ENCODE measurements at places on chromosomes 5 and 9. TPM values are rescaled to one million over a fixed set of nuclear protein-coding genes. Genes with fewer than 3 reads are reported as not detected.

GRCh38 chr5:172637110-172637580 is 3.9 kb upstream of the NEURL1B start:
- peak; percentile 34 for DNase-seq

GRCh38 chr5:169548315-169548714 is 35.3 kb upstream of the SPDL1 start:
- no peak for DNase-seq

- no peak for DNase-seq
Measured at GRCh38 chr9:137127301-137128157, 11.4 kb upstream of the GRIN1 start.

- DNase-seq, result no peak
Measured at GRCh38 chr9:115194216-115194615, 76.3 kb upstream of the TNC start.

DNA sequence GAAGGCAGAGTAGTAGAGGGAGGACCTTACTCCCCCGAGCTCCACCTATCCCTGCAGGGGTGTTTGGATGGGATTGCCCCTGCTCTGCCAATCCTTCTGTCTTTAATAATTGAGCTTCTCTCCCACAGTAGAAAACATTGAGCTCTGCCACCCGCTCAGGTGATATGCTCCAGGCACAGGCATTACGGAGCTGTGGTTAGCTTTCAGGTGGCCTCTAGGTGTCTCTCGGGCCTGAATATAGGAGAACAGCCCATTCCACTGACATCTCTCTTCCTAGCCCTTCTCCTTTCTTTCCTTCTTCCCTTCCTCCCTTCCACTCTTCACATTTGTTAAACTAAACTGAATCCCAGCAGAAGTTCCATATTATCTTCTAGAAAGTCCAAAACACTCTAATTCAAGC is 203.4 kb downstream of the SYK start:
- no peak for DNase-seq

Gene ADCY2
- 0.17 TPM for polyA plus RNA-seq

DNA sequence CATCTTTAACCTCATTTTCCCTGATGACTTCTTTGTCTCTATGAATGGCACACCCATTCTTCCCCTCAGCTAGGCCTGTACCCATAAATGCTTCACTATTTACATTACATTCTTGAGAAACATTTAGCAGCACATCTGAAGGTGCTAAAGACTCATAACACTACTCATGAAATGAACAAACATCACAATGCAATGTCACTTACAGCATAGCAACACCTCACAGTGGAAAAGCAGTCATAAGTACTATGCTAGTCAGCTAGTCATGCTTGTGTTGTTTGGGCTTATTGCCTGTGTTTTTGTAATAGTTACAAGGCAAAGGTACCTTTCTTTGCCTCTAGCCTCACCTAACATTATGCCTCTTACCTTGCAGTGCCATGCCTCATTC is 228.9 kb downstream of the KIAA0825 start:
- DNase-seq, result no peak

GRCh38 chr9:33993104-33993503 is 55.6 kb downstream of the UBAP2 start:
- DNase-seq, result no peak

- DNase-seq, result no peak
Measured at GRCh38 chr9:97735070-97735600, 38.0 kb upstream of the XPA start.

GRCh38 chr9:89000973-89001916 is 10.0 kb downstream of the S1PR3 start:
- DNase-seq, result peak; percentile 93

- DNase-seq, result no peak
Measured at GRCh38 chr9:124590889-124591641, 83.9 kb upstream of the NR5A1 start.

Gene CARD9
- 1.5 TPM for polyA plus RNA-seq

Gene GGTA1
- polyA plus RNA-seq, result 6.8 TPM

Gene CATSPER3
- polyA plus RNA-seq, result 1.4 TPM

Gene FGFR4
- 50.2 TPM for polyA plus RNA-seq

Gene NUTM2F
- not detected for polyA plus RNA-seq

GRCh38 chr9:6897898-6898302 is 140.1 kb downstream of the KDM4C start:
- no peak for DNase-seq

- DNase-seq, result no peak
Measured at GRCh38 chr5:38938424-38938823, 92.6 kb downstream of the OSMR start.

DNA sequence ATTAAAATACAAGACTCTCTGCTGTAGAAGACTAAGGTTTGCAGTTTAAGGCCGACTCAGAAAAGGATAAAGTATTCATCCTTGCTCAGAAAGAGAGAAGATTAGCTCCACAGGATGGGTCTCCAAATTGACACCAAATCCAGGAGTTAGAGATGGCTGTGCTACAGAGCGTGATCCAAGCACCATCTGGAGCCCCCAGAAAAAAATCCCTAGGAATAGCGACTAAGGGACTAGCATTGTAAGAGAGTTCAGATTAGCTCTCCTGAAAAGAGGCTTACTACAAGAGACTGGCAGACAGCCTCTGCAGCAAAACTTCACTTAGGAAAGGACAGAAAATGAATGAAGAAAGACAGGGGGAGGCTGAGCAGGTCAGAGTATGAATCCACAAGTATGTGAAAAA is 3.7 kb downstream of the SIL1 start:
- no peak for DNase-seq

Gene WDR38
- polyA plus RNA-seq, result not detected

- no peak for DNase-seq
Measured at GRCh38 chr5:73605223-73606087, 20.5 kb upstream of the ARHGEF28 start.

DNA sequence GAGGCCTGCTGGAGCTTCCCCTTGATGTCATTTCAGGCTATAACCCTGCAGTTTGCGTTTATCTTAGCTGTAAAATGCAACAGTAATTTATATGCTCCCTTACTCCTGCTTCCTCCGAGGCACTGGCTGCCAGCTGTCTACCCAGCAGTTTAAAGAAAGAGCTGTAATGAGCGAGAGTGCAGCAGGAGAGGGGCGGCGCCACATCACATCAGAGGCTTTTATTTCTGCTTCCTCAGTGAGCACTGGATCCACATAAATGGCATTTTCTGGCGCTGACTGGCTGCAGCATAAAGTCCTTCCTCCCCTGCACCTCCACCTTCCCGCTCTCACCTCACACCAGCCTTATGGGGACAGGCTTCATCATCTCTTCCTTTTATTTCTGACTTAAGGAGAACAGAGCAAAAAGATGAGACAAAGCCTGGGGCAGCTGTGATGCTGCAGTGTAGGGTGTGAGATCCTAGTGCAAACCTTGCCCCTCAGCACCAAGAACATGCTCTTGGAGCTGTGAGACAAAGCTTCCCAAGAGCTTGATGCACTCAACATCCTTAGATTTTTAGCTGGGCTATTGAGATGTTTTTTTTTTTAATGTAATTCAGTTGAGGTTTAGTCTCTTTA is 829.6 kb upstream of the ZNF608 start:
- peak; percentile 51 for DNase-seq

DNA sequence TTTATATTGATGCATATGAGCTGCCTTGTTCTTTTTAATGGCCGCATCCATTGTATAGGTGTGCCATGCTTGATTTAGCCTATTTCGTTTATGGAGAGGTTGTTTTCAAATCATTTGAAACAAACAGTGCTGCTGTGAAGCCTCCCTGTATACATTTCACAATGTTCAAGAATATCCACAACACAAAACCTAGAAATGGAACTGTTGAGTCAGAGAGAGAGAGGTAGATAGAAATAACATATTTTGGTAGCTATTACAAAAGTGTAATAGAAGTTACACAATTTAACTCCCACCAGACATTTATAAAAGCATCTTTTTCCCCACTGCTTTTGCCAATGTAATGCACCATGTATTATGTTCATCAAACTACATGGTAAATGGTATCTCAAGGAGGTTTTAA is 82.0 kb downstream of the FRMD3 start:
- no peak for DNase-seq

GRCh38 chr9:92564982-92565381 is 29.2 kb upstream of the ECM2 start:
- DNase-seq, result no peak

DNA sequence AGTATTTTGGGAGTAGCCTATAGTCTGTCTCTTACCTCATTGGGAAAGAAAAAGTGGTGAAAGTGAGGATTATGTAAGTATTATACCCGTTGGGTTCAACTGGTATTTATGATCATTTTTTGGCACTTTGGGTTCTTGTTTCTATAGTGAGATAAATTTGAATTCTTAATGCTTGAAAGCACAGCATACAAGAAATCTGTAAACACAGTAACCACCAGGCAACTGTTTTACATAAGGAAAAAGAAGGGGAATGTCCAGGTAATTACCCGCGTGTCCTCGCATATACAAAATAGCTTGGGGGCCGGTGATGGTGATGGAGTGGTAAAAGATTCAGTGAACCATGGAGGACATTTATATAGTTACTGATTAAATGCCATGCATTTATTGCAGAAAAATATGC is 60.5 kb downstream of the BASP1 start:
- no peak for DNase-seq

DNA sequence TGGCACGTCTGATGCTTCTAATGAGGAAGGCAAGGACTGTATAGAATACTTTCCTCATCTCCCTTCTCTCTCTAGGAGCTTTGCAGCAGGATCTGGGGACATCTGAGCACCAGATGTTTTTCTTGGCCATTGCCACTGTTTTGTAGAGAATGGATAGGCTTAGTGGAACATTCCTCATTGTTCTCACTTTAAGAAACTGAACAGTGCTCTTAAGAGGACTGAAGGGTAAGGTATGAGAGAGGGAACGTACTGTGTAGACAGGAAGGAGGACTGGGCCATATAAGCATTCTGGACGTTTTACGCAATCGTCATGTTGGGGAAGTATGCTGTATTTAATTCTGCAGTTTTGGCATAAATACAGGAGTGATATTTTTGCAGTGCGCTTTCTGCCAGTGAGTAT is 70.6 kb downstream of the SMARCA2 start:
- DNase-seq, result no peak

- no peak for DNase-seq
Measured at GRCh38 chr5:172730981-172731679, 39.9 kb downstream of the DUSP1 start.

GRCh38 chr9:23769307-23769935 is 56.6 kb downstream of the ELAVL2 start:
- no peak for DNase-seq

Gene HSD17B3
- 2.0 TPM for polyA plus RNA-seq

DNA sequence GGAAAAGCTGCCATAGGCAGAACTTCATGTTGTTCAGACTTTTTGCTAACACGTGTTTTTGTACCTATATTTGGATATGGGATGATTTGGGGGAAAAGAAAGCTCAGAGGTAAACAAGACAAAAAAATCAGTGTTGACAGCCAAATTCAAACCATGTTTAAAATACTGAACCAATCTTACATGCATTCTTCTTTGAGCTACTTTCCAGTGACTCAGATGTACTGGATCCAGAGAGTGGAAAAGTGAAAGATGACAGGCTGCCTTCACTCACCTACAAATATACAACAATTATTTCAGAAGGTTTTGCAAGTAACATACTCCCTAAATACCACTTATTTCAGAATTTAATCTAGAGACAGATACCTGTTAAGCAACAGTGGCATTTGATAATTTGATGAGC is 165.7 kb downstream of the MPDZ start:
- no peak for DNase-seq
